GM13976 (cell line): ENCODE measurements at places on chromosomes 7 and 10.

DNA sequence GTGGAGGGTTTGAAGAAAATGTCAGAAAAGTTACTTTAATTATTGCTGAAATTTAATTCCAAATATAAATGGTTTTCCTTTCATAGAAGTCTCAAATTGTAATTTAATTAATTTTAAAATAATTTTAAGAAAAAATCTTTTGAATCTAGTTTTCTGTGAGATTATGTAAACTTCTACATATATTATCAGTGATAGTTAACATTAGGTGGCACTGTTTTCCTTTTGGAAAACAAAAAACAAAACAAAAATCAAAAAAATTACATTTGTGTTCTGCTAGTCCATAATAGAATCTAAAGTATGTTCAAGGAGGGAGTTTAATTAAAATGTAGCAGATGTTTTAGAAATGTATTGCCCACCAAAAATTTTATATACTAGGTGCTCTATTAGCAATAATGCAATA is 1456.7 kb downstream of the REEP3 start:
- DNase-seq, result no peak

- DNase-seq, result no peak
Measured at GRCh38 chr10:118983263-118983662, 46.3 kb upstream of the NANOS1 start.

GRCh38 chr10:44927352-44927751 is 16.2 kb downstream of the TMEM72 start:
- DNase-seq, result no peak

DNA sequence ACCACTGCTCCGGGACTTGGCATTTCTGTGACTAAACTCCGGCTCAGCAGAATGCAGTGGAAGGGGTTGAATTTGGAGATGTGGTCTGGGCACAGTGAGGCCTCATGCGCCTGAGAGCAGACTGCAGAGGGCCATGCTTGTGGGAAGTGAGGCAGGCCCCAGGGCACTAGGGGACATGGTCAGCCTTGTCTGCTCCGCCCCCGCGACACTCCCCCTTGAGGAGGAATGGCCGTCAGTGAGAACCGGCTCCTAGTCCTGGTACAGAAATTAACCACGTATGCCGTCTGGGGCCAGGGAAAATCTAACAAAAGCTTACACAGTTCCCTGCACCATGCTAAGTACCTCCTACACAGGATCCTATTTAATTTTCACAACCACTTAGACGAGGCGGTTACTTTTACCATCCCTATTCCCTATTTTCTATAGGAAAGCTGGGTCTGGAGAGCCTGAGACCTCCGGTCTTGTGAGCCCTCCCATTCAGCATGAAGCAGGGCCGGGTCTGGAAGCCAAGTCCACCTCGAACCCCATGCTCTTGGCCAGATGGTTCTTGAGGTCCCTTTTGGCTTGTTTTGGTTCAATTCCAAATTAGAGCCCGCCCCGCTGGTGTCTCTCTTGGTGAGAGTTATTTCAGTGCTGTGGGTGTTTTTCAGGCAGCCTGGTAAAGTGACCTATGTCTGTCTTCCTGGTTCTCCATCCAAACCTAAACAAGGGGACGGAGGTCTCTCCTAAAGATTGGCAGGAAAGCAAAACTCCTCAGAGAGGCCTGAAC is 87.7 kb upstream of the PITRM1 start:
- DNase-seq, result no peak

DNA sequence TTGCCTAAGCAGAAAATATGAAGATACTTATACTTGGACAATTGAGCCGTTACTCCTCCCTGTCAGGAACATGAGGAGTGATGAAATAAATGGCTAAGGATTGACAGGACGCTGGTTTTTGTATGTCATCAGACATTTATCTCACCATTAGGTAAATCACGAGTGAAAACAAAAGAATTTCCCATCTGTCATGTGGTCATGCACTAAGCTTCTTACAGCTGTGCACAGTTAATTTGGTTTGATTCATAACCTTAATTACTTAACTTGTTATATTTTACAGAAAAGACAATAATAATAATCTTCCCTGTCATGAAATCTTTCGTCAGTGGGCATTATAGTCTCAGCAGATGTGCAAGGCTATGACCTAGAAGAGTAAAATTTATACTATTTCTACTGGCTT is 266.5 kb downstream of the HGF start:
- DNase-seq, result no peak

- no peak for DNase-seq
Measured at GRCh38 chr7:136391371-136391770, 414.2 kb upstream of the MTPN start.

- no peak for DNase-seq
Measured at GRCh38 chr10:111650088-111650487, 533.5 kb downstream of the GPAM start.

- no peak for DNase-seq
Measured at GRCh38 chr7:41698726-41699125, 4.2 kb downstream of the INHBA start.

DNA sequence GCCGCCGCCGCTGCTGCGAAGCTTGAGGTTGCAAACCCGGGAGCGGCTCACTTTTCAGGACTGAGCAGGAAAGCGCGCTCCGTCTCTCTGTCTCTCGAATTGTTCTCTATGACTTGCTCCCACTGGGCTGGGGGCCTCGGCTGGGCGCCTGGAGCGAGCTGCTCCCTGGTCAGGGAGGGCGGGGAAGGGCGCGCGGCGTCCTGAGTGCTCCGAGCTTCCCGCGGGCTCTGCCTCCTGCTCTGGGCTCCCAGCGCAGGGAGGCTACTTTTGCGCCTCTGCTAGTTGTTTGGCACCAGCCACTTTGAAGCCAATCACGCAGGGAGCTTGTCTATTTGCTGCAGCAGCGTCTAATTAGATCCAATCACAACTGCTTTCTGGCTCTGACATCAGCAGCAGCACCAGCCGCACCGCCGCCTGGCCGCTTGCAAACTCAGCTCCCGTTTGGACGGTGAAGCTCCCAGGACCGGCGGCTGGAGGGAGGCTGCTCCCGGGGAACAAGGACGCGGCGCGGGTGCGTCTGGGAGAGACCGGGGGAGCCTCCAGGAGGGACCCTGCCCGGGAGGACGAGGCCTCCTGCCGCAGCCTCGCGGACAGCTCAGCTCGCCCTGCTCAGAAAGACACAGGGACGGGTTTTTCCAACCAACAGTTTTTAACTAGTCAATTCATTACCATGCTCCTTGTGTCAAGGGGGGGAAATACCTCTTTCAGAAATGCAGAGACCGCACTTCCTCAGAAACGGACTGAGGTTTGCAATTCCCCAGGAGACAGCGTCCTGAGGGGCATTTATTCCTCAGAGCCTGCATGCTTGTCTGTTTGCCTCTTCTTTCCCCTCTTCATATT is at the start of gene ADARB2:
TSS of gene ADARB2 (minus strand) at position 304 of the 840 bp plus-strand sequence.
- DNase-seq, result peak; percentile 88

GRCh38 chr10:77810446-77811335 is 115.9 kb downstream of the DLG5 start:
- DNase-seq, result no peak

DNA sequence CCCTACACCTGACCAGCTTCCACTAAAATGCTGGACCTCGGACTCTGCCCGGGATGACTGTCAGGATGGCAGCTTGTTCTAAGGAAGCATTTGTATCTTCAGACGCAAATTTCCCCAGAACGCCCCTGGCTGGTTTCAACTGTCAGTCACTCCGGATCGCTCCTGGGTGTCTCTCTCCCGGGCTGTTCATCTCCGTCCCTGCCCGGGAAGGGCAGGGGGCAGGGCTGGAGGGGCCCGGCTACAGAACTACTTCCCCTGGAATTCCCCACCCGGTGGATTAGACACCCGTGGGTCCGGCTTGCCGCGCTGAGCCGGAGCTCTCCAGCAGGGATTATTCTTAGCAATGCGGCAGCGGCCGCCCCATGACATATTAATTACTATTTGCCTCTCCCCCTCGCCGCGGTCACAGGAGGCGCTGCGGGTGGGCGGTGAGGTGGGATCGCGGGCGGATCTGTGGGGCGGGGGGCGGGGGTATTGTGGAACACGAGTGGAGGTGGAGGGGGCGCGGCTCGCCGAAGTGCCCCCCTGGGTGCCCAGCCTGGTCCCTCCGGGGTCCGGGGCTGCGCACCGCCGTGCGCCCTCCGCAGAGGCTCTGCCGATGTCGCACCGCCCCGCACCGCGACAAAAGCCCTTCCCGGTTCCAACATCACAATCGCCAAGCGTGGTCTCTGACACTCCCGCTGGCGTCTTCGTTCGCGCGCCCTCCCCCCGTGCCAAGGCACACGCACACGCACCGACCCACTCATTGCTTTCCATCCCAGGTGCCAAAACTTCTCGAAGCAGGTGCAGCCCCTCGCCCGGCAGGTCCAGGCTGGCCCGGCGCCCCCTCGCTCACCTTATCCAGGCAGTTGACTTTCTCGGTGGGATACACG is 276.1 kb upstream of the NEBL start:
- peak; percentile 36 for DNase-seq

DNA sequence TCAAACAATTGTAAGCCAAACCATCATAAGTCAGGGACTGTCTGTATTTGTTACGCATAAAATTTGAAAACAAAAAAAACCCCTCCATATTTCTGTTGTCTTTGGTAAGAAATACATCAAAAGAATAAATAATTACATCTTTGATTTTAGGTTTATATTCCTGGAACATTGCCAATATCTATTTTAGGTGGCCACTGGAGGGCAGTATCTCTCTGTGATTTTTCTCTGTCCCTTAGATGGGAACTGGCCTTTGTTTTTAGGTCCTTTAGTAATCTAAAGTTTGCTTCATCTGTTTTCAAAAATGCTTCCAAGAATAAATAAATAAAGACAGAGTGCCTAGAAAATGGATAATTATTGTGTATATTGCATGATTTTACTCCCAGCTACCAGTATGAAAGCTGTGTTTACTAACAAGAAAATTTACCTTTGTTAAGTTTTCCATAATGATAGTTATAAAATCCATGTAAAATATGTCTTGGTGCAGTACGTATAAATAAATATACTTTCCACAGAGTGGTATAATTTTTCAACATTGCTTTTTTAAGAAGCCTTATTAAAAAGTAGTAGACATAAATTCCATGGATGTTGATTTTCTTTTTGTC is 64.2 kb downstream of the PHYHIPL start:
- DNase-seq, result peak; percentile 12

- no peak for DNase-seq
Measured at GRCh38 chr7:129764247-129765084, 152.9 kb downstream of the NRF1 start.

DNA sequence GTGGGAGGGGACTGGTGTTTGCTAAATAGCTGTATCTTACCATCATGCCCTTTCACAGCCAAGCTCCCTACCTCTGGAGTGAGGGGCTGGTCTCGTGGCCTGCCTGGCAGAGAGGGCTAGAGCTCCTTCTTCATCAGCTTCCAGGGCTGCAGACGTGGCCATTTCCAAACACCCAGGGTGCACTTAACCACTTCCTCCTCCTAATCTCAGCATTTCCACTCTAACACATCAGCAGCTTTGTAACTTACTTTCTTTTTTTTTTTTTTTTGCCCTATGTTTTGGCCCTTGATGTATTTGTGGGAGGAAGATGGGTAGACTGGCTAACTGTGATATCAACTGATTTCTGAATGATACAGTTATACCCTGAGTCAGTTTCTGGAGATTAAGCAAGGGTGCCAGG is 27.4 kb downstream of the LRRC4 start:
- no peak for DNase-seq

GRCh38 chr10:112294169-112294568 is 11.0 kb downstream of the TECTB start:
- DNase-seq, result no peak

- no peak for DNase-seq
Measured at GRCh38 chr10:77973276-77973675, 46.7 kb upstream of the DLG5 start.

GRCh38 chr10:7541137-7542087 is 125.4 kb downstream of the ITIH5 start:
- DNase-seq, result no peak

DNA sequence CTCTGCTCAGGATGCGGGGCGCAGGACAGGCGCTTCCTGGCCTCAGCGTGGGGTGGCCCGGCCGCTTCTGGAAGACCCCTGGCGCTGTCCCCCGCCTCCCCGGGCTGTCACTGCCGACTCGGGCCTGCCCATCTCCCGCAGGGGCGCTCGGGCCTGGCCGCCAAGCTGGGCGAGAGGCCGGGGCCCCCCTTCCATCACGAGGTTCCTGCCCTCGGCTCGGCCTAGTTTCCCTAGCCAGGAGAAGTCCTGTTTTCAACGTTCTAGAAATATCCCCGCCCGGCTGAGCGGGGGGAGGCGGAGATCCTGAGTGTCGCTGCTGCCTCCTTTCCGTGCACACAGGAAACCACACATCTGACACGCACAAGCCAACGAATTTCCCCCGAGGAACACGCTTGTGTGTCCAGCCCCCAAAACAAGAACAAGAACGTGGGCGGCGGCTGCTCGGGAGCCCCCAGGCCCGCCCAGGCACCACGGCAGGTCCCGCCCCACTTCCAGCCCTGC is 33.7 kb downstream of the AP5Z1 start:
- DNase-seq, result no peak

DNA sequence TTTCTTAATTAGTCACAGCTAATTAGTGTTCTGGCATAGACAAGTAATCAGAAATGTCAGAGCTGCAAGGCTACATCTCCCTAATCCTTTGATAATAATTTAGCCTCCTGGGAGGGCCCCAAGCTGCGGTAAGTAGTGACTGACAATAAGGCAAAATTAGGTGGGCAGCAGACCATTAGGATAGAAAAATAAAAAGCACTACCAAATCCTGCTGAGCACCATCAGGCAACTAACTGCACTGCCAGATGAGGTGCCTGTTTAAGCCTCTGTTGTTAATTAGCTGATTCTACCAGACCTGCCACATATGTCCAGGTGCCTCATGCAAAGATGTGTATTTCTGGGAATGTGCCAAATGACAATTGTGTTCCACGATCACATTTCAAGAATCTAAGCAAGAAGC is 32.5 kb upstream of the FEZF1 start:
- DNase-seq, result no peak

GRCh38 chr7:77679608-77680007 is 16.7 kb upstream of the RSBN1L start:
- no peak for DNase-seq

- DNase-seq, result no peak
Measured at GRCh38 chr10:99522470-99523250, 10.1 kb upstream of the NKX2-3 start.

DNA sequence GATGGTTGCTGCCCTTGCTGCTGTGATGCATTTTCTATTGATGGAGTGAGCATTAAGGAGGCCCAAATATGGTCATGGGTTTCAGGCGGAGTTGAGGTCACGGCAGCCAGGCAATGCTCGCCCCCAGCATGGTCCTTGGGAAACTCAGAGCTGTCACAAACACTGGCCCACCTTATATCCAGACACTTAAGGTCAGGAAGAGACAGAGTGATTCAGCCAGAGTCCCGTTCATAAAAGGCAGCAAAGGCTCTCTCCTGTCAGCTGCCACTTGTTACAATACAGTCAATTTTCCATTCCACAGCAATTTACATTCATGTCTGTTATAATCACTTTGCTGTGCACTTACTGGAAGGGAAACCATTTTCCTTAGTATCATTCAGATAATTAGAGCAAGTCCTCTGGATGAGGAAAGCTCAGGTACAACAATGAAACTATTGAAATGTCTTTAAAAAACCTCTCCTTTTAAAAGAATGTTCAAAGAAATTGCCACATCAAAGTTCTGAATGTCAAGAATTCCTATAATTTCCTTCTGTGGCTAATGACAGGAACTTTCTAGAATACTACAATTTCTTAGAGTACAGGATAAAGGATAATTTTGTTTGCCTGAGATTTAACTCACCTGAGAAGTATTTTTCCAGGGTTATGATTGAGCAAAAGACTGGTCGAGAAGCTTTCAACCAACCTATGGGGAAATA is 14.8 kb upstream of the ANKRD1 start:
- no peak for DNase-seq

- DNase-seq, result no peak
Measured at GRCh38 chr7:85154282-85154937, 32.4 kb downstream of the SEMA3D start.

GRCh38 chr7:30992414-30992813 is 28.7 kb downstream of the GHRHR start:
- no peak for DNase-seq
